ENCODE measurements at places on chromosomes 13 and 19.
A peak's percentile ranks its signal among the peaks of the same experiment; 100 is the strongest.

GRCh38 chr19:35142606-35143230 is 337 bp upstream of the FXYD7 start:
- DNase-seq: peak; percentile 81

DNA sequence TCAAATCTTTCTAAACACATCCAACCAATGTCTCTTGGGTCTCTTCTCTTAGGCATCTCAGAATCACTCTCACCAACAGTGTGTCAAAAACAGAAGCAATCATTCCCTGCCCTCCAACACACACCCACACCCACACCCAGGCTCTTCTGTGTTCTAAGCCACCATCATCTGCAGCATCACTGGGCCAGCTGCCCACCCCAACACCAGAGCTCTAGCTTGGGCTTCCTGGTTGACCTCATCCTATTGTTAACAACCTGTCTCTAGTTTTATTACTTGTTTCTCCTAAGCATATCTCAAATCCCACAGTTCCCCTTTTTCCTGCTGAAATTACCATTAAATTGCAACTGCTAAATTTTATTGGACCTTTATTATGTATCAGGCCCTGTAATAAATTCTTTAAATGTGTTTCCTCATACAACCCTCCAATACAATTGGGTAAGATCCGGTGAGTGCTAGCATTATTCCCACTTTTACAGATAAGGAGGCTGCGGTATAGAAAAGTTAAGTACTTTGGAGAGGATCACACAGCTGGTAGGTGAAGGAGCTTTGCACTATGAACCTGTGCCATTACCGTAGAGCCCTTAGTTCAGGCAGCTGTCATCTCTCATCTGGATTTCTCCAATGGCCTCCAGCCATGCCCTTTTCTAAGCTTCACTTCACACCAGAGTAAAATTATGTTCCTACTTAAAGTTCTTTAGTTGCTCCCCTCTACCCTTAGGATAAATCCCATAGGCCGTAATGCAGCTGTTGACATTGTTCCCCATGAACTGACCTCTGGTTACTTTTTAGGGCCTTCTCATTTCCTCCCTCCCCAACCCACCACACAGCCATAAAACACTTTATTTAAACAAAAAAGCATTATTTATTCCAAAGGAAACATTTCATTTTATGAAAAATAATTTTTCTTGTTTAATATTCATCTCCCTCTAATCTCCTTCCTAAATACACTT is 227.7 kb downstream of the B3GLCT start:
- no peak for DNase-seq

DNA sequence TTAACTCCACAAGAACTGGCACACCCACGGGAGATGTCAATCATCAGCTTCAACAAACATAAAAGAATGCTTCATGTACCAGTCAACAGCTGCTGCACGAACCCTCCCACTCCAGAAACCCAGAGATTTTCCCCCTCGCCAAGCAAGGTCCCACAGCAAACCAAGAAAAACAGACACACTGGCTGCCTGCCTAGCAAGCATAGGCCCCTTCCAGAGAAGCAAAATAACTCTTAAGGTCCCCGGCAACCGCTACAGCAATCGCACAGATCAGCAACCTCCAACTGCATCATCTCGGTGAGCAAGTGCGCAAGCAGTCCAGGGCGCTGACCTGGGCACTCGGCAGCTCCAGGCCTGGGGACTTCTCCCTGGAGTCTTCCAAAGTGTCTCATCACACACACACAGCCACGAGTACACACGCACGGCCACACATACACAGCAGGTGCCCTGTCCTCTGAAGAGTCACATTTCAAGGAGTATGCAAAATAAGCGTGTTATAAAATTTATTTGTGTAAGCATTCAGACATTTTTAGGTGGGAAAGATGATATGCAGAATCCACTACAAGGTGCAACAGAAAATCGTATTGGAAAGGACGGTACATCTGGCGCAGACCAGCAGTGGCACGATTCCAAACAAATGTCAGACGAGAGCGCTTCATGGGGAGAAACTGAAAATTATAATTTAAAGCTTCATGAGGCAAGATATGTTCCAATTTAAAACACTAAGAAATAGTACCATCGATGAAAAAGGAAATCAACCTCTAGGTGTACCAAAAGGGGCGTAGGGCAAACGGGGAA is 125.0 kb downstream of the STK24 start:
- no peak for DNase-seq

DNA sequence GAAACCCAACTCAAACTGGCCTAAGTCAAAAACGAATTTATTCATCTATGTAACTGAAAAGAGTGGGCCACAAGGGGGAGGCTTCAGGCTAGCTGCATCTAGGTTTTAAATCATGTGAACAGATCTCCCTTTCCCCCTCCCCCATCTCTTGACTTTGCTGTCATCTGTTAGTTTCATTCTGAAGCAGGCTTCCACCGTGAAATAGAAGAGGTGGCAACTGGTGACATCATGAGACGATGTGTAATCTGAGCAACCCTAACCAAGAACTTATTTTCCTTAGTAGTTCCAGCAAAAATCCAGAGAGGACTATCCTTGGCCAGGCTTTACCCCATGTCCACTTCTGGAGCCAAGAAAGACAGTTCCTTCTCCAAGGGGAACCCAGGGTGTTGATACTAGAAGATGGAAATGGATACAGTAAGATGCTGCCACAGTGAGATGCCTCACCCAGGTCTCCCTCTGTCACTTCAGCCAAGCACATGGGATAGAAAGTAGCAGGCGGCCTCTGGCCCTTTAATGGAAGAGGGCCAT is 9.4 kb downstream of the SAMD4B start:
- DNase-seq: no peak

DNA sequence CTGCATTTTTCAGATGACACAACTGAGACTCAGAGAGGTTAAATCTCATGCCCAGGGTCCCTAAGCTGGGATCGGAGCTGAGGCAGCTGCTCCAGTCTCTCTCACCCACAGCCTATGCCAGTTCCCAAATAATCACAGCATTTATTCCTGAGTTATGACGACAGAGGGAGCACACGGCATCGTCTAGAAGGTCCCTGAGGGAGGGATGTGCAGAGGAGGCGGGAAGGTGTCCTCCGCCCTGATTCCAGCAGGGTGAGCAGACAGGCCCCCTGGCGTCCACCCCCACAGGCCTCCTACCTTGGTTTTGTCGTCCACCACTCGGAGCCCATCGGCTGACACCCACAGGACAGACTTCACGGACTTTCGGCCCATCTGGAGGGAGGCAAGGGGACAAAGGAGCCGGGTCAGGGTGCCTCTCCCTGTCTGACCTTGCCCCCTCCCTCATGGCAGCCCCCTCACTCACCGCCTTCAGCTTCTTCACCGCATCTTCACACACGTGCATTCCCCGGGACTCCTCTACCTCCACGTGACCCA is 8.0 kb downstream of the NUMBL start:
- no peak for DNase-seq

DNA sequence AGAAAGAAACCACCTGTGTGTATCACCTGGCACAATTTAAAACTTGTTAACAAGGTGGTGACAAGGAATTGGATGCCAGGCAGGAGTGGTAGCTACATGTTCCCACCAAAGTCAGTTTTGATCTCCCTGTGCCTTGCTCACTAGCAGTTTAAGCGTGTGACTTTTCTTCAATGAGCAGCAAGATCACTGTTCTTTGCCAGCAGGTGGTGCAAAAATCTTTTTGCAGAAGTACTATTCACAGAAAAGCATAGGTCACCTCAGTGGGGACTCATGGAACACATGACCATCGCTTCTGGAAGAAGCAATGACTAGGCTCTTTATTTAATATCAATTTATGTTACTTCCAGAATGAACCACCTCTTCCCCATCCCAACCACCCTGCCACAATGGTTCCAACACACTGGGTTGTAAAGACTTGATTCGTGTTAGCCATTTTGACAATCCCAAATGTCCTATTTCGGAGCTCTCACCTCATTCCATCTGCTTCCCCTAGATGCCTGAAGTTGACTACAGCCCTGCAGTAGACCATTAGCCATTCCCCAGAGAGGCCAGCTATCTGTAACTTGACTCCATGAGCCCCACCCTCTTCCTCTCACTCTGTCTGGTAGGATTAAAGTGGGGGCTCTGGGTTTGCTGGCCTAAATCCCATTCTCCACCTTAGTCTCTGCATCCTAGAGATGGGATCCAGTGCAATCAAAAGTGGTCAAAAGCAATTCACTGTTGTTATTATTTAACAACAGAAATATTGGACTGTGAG is 59.1 kb upstream of the TNFRSF19 start:
- no peak for DNase-seq

DNA sequence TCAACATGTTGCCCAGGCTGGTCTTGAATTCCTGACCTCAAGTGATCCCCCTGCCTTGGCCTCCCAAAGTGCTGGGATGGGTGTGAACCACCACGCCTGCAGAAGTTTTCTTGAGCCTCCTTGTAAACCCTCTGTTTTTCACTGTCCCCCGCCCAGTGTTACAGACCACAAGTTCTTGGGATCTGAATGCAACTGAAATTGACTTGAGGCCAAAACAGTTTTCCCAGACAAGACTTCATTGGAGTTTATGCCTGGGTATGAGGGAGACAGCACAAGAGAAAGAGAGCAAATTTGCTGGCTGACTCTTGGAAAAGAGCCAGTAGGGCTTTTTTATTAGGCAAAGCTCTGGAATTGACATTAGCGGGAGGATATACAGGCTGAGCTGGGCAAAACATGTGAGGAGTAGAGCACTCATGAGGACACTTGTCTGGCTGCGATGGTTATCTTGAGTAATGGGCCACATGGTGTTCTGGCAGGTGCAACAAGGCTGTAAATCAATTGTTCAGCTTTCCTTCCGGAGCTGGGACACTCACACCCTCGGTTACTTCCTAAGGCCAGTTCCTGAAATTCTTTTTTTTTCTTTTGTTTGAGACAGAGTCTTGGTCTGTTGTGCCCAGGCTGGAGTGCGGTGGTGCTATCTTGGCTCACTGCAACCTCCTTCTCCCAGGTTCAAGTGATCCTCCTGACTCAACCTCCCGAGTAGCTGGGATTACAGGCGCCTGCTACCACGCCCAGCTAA is 12.7 kb upstream of the HNRNPL start:
- DNase-seq: no peak

- no peak for DNase-seq
Measured at GRCh38 chr19:57570707-57571106, 8.0 kb downstream of the ZNF416 start.

Measured in activated T-cell treated with anti-CD3 and anti-CD28 coated beads, Interleukin-2, amount 50 U/mL, for 24 hours (primary cell).